ENCODE measurements at places on chromosomes 12 and 14.
A peak's percentile ranks its signal among the peaks of the same experiment; 100 is the strongest.

GRCh38 chr14:104598039-104598909 lies 6.3 kb downstream of the TMEM179 start:
- peak; percentile 48 for DNase-seq

DNA sequence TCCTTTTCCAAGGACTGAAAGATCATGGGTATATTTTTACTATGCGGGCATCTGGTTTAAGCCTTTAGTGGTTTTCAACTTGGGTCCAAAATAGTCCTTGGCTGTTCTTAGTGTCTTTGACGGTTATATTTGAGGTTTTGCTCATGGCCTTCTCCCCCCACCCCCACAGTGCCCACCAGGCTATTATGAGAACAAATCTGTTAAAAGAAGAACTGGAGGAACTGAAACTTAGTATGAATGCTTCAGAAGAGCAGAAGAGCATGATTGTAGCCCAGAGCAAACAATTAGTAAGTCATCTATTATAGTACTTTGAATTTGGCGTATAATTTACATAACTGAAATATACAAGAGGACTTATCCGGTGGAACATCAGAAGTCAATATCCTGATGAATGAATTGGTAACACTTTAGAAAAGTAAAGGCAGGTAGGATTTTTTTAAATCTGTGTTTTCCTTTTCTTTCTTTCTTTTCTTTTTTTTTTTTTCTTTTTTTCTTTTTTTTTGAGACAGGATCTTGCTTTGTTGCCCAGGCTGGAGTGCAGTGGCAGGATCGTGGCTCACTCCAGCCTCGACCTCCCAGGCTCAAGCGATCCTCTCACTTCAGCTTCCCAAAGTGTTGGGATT lies 71.8 kb upstream of the BCAT1 start:
- no peak for DNase-seq

DNA sequence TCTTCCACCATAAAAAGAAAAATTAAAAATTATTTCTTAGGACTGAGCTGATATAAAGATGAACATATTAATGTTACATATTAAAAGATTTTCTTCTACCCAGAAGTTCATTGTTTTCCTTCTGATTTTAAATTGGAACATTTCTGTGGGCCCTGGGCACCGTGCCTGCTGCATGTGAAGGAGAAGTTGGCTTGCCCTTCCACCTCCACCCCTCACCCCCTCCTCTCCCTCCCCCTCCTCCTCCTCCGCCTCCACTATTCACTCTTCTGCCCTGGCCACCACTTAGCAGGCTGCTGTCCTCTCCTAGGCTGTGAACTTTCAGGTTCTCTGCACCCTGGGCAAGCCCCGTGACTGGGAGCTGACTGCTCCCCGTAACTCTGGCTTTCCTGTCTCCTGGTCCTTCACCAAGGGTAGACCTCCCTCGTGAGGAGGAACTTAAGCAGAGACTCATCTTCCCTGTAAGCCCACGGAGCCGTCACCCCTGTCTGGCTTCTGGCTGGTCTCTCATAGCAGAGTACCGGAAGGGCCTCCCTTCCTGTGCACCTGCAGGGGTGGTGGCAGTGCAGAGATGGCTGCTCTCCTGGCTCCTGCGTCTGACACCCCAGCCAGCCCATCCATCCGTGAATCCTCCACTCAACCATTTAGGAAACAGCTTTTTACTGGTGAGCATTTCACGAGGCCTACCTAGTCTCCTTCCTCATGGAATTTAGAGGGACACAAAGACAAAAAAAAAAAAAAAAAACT lies 12.8 kb downstream of the TUNAR start:
- DNase-seq = no peak

DNA sequence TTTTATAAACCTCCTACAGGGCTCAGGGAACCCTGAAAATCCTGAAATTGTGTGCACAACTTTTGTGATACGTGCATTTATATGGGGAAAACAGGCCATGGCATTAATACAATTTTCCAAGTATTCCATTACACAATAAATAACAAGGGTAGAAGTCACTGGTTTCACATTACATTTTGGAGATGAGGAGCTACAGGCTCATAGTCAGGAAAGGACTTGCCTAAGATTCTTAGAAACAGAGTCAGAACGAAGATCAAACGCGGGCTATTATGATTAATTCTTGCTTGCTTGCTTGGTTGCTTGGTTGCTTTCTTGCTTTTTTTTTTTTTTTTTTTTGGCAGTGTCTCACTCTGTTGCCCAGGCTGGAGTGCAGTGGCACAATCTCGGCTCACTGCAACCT lies 16.7 kb downstream of the NOS1 start:
- DNase-seq = no peak

DNA sequence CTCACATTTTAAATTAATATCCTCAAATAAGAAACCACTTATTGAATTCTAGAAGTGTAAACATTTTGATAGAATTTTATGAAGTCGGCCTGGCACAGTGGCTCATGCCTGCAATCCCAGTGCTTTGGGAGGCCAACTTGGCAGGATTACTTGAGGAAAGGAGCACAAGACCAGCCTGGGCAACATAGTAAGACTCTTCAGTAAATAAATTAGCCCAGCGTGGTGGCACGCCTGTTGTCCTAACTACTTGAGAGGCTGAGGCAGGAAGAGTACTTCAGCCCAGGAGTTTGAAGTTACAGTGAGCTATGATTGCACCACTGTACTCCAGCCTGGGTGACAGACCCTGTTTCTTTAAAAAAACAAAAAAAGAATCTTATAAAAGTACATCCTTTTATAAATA lies 8.9 kb upstream of the ZNF410 start:
- no peak for DNase-seq
